SJSA1 (cell line): ENCODE measurements at places on chromosomes 13 and 19. TPM values are rescaled to one million over a fixed set of nuclear protein-coding genes. Genes with fewer than 3 reads are reported as not detected.

DNA sequence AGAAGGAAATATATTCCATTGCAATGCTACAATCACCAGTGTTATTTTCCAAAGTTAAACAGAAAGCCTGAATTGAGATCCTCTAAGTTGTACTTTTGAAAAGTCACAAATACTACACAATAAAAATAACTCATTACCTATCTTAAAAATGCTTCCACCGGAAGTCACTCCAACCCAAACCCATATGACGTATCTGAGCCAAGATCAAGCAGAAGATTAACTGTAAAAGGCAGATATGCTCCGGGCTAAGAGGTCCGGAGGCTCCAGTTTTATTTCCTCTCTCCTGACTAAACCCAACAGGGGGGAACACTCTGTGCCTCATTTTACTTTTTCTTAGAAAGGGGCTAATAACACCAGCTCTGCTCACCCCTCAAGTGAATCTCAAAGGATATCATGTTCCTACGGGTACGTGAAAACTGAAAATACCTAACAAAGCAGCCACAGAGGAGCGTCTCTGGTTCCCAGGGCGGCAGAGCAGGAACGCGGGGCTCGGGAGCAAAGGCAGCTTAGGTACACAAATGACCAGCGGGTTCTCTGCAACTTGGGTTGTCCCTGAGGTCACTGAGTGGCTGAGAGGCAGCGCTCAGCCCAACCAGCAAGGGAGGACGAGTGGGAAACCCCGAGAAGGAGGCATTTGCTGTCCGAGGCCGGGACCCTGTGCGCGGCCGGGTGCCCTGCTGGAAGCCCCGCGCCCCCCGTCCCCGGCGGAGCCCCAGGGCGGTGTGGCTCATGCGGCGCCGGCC, 750 bp downstream of the RAB20 start:
- H3K36me3 ChIP-seq = no peaks in the 10 kb centered on the region
- peak overlapping the region; percentile 57 for H3K4me3 ChIP-seq
- H3K4me1 ChIP-seq = peaks cover 27% of the 10 kb centered on the region
- DNase-seq = no peak
- H3K27ac ChIP-seq = no peak overlapping the region
- H3K27me3 ChIP-seq = peaks cover 36% of the 10 kb centered on the region

GRCh38 chr13:29858231-29858630, 7.8 kb upstream of the UBL3 start:
- no peaks in the 10 kb centered on the region for H3K27me3 ChIP-seq
- H3K27ac ChIP-seq = no peak overlapping the region
- H3K4me1 ChIP-seq = peaks cover 36% of the 10 kb centered on the region

DNA sequence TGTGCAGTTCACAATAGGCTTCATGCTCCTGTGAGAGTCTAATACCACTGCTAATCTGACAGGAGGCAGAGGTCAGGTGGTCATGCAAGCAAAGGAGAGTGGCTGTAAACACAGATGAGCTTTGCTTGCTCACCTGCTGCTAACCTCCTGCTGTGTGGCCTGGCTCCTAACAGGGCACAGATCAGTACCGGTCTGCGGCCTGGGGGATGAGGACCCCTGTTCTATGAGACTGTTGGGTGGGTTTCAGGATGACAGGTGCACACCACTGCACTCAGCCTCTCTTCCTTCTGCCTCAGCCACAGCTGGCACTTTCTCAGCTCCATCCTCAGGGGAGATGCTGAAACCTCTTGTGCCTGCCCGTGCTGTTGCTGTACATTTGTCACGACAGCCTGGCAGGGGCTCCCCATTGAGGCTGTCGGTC, 9.7 kb downstream of the CLEC4G start:
- H3K36me3 ChIP-seq = no peaks in the 10 kb centered on the region
- no peak overlapping the region for H3K4me3 ChIP-seq
- no peak overlapping the region for H3K27ac ChIP-seq
- H3K27me3 ChIP-seq = peaks cover 9% of the 10 kb centered on the region
- no peak for DNase-seq

Gene LRG1
- total RNA-seq = not detected in 2 replicates

Gene MYH14
- total RNA-seq = not detected in 2 replicates

- DNase-seq = no peak
- H3K27me3 ChIP-seq = peaks cover 41% of the 10 kb centered on the region
- no peak overlapping the region for H3K4me3 ChIP-seq
Measured at GRCh38 chr19:7729211-7729610, 2.7 kb downstream of the CLEC4G start.

DNA sequence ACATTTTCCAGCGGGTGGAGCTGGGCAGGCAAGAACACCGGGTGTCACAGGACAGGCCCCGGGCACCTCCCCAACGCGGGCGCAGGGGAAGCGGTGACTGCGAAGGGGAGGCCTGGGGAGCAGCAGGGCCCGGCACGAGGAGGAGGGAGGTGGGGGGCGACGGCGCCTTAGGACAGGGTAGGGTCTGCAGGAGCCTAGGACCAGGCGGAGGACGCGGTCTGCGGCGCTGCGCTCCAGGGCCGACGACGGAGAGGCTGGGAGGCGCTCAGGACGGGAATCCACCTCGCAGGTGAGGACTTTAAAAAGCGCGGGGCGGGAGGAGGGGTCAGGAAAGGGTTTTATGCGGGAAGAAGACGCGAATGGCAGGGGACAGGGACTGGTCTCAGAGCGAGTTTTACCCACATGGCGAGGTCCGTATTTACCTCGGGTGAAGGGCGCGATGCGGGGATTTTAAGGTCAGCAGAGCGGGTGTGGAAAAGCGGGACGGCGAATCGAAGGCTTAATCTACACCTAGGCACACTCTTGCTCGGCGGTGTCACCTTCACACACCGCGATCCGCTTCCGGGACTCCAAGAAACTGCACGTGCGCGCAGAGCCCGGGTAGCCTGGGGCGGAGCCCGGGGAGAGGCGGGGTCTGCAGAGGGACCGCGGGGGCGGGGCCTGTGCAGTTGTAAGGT, 13.5 kb downstream of the ERVV-2 start:
- no peaks in the 10 kb centered on the region for H3K36me3 ChIP-seq
- DNase-seq = no peak
- H3K4me1 ChIP-seq = no peaks in the 10 kb centered on the region
- no peaks in the 10 kb centered on the region for H3K27me3 ChIP-seq

Gene NLRP4
- not detected in 2 replicates for total RNA-seq
